Naive thymus-derived CD8-positive, alpha-beta T cell (primary cell): ENCODE measurements at places on chromosomes 3 and 15.

DNA sequence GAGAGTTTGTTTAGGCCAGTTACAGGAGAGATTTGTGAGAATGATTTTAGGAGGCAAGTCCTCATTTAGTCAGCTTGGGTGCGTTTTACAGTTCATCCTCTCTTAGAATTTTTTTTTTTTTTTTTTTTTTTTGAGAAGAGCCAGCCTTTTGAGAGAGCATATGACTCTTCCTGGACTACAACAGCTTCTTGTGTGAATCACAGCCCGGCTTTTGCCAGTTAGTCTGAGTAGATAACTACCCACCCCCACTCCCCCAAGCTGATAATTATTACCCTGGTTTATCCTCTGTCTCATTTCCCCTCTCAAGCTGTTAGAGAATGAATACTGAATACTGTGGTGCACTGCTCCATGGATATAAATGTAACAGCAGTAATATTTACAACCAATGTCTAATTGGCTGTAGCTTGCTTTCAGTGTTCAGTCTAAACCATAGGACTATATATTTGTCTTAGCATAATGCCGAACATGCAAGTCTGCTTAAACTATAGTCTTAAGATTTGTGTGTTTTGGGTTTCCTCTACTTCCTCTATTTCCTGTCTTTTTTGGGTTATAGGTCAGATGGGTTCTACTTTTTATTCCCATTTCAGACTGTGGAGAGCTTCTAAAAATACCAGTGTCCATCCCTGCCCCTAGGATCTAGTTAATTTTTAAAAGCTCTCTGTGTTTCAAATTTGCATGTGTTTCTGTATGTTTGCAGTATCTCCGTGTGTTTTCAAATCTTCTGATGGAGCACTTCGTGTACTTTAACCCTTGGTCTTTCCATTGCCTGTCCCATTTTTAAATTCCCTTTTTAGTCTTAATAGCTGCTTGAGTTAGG is 8.0 kb downstream of the CHD2 start:
- no peak for DNase-seq

GRCh38 chr3:57699591-57699990 is 6.7 kb upstream of the DENND6A start:
- DNase-seq = no peak

DNA sequence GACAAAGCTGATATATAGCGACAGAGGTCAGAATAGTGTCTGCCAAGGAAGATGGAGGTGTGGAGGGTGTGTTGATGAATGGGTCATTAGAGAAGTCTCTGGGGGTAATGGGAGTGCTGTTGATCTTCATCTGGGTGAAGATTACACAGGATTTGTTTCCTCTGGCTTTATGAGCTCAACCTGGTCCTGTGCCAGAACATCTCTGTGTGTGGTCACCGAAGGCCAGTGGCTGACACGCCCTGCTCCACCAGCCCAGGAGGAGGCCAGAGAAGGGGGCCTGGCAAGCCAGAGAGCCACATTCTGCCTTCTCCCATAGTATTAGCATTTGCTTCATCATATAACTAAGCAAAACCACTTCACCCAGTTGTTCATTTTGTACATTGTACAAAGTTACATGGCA is 121.1 kb downstream of the ZNF621 start:
- DNase-seq = no peak

- DNase-seq = no peak
Measured at GRCh38 chr15:83766339-83766738, 112.4 kb downstream of the ADAMTSL3 start.

GRCh38 chr3:110564674-110565073 is 506.9 kb upstream of the NECTIN3 start:
- DNase-seq = no peak

DNA sequence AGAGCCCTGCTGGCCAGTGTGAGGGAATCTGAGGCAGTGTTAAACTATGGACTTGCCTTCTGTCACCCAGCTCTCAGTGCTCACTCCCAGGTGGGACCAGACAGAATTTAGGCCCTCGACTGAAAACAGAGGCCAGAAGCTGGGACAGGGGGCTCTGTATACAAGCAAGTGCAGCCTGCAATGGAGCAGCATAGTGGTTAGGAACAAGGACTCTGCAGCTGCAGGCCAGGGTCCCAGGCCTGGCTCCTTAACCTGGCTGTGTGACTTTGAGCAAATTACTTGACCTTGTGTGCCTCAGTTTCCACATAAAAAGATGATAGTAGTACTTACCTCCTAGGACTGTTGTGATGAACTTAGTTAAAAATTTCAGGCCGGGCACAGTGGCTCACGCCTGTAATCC is 39.8 kb downstream of the CMTM7 start:
- DNase-seq = no peak

GRCh38 chr3:109973733-109974132 is 636.4 kb upstream of the DPPA4 start:
- DNase-seq = no peak

DNA sequence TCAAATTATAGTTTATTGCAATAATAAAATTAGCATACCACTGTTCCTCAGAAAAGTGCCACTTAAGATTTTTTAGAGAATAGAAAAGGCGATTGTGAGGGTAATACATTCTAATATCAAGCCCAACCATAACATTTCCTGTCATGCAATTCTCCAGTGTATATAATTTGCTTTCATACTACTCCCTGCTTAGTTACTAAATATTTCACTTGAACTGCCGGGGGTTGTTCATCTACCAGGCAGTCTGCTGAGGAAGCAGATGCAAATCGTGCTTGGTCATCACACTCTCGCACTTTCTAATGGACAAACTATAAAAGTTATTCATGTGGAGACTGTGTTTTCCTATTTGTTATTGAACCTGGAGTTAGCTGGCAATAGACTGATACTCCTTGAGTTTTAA is 645.6 kb upstream of the CBLB start:
- no peak for DNase-seq

GRCh38 chr3:77460326-77460725 is 420.4 kb downstream of the ROBO2 start:
- DNase-seq = no peak

DNA sequence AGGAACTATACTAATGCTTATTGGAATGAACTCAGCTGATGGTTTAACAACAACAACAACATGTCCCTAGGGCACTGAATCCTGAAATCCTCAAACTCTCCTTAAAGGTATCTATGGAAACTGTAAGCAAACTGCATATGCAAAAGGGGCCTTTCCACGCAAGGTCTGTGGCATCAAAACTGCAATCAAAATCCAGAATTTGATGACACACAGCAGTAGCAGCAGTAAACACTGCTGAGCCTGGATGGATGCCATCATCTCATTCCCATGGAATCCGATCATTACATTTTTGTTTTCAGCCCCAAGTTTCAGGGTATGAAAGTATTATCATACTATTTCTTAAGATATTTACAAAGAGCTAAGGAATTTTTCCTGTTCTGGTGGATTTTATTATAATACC is 399.7 kb downstream of the VPS13C start:
- DNase-seq = no peak

- DNase-seq = no peak
Measured at GRCh38 chr15:63940966-63941620, 105.2 kb downstream of the DAPK2 start.

GRCh38 chr3:71587958-71588357 is 4.4 kb upstream of the FOXP1 start:
- no peak for DNase-seq

DNA sequence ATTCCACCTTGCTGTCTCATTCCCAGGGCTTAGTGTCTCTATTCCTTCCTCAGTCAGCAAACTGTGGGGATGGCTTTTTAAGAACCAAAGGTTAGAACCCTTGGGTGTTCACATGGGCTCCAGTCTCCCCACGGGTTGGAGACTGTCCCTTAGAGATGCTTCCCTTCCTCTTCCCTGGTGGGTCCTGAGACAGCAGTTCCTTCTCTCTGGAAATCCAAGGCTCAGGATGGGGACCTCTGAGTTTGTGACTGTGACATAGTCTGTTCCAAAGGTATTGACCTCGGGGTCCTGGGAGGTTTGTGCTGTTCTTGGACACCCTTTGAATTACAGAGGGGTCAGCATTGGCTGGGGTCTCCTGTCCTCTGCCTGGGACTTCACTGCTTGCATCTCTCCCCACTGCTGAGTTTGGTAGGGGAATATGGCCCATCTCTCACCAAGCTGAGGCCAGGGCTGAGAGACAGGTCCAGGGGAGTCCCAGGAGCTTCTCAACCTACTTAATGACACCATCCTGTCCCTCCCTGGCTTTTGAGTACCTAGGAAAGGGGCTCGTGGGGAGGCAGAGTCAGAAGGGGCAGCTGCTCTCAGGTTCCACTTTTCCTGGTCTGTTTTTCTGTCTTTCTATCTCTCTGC is 1.5 kb downstream of the GRM2 start:
- no peak for DNase-seq

DNA sequence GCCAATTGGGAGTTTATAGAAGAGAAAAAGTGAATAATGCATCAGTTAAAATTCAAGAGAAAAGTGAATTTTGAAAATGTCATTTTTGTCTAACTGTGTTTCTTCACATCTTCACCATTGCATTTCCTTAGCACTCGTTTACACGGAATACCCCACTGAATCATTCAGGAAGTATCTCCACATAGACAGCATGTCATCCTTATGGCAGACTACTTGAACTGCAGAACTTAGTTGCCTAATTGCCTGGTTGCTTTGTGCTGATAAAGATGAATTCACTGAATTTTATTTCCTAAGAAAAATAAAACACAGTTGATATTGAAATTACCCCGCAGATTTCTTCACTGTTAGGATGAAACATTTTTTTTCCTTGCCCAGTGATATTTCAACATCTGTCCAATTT is 627.1 kb downstream of the ROBO1 start:
- DNase-seq = no peak

DNA sequence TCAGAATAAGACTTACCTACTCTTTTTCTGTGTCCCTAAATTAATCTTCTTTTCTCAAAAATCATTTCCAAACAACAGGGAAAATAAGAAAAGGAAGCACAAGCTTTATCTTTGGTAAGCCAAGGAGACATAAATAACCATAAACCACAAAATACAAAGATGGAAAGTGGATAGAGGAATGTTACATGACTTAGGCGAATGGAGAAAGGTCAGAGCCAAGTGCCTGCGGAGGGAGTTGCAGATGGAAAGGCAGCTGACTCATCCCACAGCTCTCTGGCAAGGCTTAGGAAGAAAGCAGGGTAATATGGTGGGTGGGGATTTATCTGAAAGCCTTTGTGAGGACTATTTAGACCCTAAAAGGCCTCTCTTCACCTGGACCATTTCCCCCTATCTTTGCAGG is 72.8 kb downstream of the GALK2 start:
- no peak for DNase-seq

DNA sequence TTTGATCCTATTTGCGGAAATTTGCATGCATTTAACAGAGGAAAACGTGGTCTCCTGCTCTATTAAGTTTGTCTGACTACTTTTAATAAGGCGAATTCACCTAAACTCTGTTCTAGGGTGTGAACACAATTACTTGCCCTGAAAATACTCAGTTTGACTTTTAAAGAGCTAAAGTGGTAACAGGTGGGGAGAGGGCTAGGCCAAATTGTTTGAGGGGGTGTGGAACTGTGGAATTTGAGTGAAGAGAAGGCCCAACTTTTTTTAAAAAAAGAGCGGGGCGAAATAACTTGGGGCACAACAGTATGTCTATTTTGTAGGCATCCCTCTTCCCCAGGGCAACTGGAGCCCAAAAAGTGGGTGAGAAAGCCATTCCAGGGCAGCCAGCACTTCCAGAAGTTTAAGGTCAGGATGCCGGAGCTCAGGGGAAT is 580 bp upstream of the FXR1 start:
- DNase-seq = no peak

DNA sequence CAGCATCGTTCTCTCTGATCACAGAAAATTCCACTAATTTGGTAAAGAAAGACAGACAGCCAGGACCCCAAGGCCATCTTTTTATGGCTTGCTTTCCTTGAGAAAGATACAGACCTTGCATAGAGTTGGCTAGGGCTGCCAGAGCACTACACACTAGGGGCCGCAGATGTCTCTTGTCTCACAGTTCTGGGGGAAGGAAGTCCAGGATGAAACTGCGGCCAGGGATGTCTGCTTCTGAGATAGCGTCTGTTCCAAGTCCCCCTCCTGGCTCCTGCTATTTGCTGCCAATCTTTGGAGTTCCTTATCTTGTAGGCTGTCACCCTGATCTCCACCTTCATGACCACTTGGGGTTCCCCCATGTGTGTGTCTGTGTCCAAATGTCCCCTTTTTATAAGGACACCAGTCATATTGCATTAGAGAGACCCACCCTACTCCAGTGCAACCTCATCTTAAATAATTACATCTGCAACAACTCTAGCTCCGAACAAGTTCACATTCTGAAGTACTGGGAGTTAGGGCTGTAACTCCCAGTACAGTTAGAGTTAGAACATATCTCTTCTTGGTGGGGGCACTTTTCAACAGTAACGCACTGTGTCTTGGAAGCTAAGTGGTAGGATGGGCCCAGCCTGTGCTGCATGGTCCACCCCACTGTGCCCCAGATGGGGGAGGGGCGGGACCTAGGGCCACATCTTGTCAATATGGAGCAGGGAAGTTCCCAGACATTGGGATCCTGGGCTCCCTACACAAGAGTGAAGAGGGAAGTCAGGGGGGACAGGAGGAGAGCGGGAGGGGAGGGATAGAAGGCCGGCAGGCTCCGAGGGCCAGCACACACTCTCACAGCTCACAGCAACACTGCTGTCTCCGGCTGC is 42.2 kb downstream of the KLF15 start:
- DNase-seq = no peak

DNA sequence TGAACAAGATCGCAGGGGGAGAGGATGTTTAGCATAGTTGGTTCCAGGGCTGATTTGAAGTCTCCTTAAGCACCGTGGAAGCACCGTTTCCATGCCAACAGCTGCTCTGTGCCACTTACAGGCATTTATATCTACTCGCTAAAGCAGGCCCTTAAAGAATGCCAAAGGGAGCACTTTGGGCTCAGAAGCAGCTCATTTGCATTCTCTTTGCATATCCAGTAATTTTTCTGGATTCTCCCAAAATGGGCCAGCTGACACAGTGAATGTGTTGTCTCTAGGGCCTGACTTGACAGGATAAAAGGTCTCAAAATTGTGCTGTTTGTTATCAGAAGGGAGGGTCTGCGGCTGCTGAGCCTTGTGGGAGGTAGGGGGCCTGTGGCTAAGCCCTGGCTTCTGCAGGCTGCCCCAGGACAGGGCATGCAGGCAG is 138.6 kb downstream of the FBLN2 start:
- no peak for DNase-seq

DNA sequence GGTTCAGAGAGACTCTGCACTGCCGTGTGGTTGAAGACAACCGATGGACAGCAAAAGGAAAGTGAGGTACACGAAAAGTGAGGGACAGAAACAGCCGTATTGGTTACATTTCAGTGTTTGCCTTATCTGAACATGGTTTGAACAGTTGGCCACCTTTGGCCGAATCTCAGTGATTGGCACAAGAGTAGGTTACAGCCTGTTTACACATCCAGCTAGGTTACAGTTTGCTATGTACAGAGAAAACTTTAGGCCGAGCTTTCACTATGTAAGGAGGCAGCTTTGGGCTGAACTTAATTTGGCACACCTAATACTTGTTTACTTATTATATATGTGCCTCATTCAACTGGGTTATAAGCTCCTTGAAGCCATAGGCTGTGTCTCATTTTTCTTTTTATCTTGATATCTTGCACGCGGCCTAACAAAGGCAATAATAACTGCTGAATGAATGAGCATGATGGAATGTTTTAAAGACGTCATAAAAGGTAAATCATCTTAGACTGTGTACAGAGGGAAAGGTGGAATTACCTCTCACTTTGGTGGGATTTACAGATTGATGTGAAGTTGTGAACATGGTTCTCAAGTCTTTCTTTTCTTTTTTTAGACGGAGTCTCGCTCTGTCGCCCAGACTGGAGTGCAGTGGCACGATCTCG is 17.2 kb upstream of the GREM1 start:
- no peak for DNase-seq

GRCh38 chr3:110397115-110397514 is 674.5 kb upstream of the NECTIN3 start:
- DNase-seq = no peak

GRCh38 chr15:31365032-31365654 is 38.5 kb downstream of the KLF13 start:
- DNase-seq = no peak
